NCI-H460 (cell line): ENCODE measurements at places on chromosomes 5 and 9. TPM values are rescaled to one million over a fixed set of nuclear protein-coding genes. Genes with fewer than 3 reads are reported as not detected.

DNA sequence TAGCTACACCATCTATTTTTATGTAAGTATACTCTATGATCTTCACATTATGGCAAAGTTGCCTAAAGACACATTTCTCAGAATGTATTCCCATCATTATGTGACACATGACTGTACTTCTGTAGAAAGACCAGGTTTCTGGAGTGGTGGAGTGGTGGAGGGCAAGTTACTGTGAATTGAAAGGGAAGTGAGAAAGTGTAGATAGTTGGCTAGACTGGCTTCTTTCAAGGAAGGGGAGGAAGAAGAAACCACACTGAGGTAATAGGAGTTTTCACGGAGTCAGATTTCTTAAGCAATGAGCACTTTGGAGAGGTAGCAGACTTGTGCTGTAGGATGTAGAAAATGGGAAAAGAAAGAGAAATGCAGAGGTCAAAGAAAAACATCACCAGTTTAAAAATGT is 50.9 kb upstream of the EQTN start:
- DNase-seq = no peak

Gene CNTNAP3
- total RNA-seq = 2.7 and 3.9 TPM in 2 replicates

- no peak for DNase-seq
Measured at GRCh38 chr5:73302797-73303147, 129.8 kb downstream of the TMEM174 start.

DNA sequence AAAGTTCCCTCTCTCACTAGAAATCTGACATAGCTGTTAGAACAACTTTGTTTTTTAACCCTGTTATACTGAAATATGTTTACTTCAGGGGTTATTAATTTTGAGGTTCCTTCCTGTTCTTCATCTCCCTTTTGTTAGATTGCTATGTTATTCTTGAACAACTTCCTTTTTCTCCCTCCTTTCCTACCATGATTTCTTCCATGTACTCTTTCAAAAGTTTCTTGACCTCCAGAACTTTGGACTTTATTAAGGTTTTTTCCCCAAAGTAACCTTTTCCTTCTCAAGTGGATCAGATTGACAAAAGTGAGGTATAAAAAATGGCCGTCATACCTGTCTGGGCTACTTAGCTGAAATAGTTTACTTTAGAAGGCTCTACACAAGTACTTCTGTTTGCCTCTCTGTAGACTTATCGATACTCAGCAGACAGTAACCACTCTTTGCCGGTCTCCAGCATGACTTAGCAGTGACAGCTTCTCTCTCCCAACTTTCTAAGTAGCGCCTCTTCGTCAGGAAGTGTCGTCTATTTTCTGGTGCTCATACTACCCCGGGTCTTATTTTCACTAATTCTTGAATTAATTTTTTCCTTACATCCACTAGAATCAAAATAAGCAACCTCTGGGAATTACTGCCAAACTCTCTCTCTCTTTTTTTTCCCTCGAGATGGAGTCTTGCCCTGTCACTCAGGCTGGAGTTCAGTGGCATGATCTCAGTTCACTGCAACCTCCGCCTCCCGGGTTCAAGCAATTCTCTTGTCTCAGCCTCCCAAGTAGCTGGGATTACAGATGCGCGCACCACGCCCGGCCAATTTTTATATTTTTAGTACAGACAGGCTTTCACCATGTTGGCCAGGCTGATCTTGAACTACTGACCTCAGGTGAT is 19.7 kb downstream of the NFIL3 start:
- DNase-seq = no peak

DNA sequence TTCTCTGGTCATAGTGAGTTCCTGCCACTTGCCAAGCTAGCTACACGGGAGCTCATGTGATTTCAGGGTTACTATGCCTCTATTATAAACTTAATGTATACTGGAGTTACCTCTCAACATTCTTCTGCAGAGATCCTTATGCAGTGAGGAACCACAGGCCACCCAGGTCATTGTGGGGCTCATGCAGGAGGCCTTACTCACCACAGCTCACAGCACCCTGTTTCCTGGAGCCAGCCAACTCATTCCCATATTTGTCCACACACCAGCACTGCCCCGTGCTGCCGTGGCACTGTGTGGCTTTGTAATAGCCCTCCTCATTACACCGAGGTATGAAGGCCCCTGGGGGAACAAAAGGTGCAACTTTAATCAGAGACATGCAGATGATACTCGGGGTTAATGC is 520.0 kb downstream of the SPOCK1 start:
- no peak for DNase-seq
